Umbilical cord (tissue), 2 donors: ENCODE measurements at places on chromosomes 12 and 14.

DNA sequence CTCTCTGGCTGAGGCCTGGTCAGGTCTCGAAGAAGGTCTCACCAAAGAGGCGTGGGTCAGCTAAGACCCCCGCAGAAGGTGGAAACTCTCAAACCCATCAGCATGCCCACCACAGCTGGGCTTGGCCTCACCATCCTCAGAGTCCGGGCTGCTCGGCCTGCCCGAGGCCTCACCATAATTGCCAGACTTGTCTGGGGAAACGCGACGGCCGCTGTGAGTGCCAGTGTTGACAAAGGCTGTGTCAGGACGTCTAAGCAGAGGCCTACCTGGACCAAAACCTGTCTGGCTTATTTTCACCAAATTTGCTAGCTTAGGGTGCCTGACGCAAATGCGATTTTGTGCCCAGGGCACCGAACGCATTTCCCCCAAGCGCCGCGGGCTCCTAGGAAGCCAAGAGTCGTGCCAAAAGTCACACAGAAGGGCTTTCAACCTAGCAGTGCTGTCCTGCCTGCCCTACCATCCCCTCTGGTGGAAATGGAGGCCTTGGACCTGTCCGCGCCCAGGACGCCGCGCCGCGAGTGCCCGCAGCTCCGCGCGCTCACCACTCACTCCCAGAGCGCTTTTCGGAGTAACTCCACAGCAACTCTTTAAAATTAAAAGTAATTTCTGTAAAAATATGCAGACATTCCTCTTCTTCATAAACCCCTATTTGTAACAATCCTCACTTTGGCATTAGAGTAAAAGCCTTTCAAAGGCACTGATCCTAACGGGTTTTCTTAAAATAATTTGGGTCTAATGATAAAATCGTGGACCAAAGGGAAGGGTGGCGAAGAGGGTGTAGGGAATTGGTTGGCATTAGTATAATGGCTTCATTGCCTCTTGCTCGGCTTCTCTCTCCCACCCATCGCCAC, 1.2 kb upstream of the ALX1 start:
- DNase-seq: no peak

GRCh38 chr14:20501346-20501745, 4.0 kb upstream of the RNASE10 start:
- DNase-seq: no peak

DNA sequence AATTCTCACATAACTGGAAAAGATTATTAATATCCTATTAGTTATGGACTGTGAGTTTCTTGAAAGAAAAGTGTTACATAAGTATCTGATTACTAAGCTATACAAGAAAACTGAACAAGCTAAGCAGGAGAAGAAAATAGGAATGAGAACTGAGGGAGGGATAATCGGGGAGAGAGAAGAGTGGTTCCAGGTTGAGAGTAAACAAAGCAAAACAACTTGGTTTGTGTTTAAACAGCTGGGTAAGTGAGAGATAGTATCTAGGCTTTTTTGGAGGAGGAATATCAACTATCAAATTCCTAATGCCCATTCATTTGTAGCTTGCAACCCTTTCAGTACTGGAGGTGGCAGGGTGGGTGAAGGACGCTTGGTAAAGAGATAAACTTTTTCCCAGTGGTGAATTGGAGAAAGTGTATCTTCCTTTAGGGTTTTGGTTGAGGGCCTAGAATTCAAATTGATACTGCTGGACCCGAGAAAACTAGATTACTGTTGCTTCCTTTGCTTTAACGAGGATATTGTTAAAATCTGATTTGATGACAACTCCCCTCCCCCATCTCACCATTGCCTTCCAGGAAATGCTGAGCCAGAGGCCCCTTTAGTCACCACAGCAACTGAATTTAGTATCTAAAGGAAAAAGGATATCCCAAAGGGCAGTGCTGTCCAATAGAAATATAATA, 2.0 kb upstream of the SLC2A3 start:
- DNase-seq: peak; percentile 17

GRCh38 chr12:82948491-82948890, 261.8 kb downstream of the TMTC2 start:
- no peak for DNase-seq

GRCh38 chr14:22303589-22304195, 285.3 kb downstream of the DAD1 start:
- no peak for DNase-seq

- no peak for DNase-seq
Observed at GRCh38 chr12:111850526-111850925, 8.5 kb downstream of the MAPKAPK5 start.

- DNase-seq: no peak
Observed at GRCh38 chr12:69039911-69040310, 106.9 kb upstream of the CPM start.

- DNase-seq: peak; percentile 30
Observed at GRCh38 chr14:54893151-54893760, 9.4 kb downstream of the GCH1 start.

- no peak for DNase-seq
Observed at GRCh38 chr14:65104791-65105190, 2.5 kb upstream of the MAX start.

DNA sequence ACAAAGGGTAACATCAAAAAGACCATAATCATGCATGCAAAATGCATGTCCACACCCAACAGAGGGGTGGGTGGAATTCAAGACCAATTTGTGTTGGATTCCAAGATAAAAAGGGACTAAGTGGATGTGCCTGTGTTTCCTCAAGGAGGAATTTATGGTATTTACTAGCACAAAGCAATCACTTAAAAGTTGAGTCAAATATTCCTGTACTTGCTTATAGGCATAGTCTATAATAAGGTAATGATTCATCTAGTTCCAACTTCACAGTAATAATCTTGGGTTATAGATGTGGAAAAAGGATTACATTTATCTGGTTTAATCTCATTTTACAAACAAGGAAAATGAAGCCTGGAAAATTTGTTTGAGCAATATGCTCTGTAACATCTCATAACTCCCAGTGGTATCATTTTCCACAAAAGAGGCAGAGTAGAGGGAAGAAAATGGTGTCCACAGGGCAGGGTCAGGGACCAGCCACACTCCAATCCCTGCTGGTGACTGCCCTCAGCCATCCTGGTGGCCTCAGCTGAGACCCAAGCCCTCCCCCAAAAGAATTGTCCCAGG, 80.8 kb upstream of the REP15 start:
- DNase-seq: peak; percentile 91

- no peak for DNase-seq
Observed at GRCh38 chr12:87853448-87854003, 175.7 kb downstream of the C12orf50 start.

- no peak for DNase-seq
Observed at GRCh38 chr14:37181441-37181840, 9.0 kb upstream of the SLC25A21 start.

DNA sequence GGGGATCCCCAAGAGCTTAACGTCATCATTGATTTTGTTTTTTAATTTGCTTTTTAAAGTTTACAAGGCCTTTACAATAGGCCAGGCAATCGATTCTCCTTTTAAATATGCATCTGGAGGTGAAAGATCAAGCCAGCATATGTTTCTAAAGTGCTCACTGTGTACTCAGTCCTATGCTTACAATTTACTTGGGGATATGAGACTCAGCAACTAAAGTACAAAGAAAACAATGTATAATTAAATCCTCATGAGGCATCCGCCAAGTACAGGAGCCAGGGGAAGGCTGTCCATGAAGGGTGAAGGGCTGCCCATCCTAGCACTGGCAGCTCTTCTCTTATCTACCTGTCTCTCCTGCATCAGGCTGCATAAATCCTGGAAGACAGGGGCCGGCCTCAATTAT, 11.8 kb downstream of the CCDC92 start:
- DNase-seq: no peak

- peak; percentile 80 for DNase-seq
Observed at GRCh38 chr12:108597559-108598471, at the start of gene TMEM119. Gene TMEM119, minus strand, starts transcription at chr12:108598084. Its CDS starts 5,701 bp downstream, at chr12:108592383.

DNA sequence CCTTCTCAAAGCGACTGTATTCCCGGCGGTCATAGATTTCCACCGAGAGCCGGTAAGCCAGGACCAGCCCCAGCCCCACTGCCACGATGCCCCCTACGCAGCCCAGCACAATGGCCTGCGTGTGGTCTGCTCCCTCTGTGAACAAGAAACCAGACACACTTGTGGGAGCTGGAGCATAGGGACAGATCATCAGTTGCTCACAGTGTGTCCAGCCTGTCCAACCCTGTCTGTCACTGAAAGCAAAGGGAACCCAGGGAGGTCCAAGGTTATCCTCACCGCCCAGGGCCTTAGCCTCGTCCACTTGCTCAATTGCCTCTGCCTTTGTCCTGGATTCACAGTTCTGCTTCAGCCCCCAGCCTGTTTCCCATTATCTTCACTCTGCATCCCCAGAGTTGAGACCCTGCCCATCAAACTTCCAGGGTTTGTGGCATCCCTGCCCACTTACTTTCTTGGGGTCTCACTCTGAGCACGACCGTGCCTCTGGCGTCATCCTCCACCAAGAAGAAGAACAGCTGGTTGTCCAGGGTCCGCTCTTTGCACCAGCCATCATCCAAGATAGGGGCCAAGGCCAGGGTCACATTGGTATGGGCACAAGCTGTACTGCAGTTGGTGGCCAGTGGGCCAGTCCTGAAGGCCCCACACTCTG, 11.3 kb upstream of the CSAD start:
- no peak for DNase-seq

- DNase-seq: no peak
Observed at GRCh38 chr14:39212034-39212433, 21.7 kb upstream of the MIA2 start.

DNA sequence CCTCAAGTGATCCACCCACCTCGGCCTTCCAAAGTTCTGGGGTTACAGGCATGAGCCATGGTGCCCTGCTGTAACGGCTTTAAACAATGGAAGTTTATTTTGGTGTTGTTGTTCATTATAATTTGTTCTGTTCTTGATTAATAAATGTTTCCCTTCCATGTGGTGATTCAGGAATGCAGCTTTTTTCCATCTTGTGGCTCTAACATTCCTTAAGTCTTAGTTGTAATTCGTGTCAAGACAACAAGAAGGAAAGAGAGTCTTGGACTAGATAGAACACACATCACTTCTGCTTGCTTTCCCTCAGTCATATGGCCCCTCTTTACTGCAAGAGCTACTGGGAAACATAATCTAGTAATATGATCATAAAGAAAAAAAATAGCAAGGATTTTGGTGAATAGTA, 211.6 kb downstream of the SLC6A15 start:
- no peak for DNase-seq

DNA sequence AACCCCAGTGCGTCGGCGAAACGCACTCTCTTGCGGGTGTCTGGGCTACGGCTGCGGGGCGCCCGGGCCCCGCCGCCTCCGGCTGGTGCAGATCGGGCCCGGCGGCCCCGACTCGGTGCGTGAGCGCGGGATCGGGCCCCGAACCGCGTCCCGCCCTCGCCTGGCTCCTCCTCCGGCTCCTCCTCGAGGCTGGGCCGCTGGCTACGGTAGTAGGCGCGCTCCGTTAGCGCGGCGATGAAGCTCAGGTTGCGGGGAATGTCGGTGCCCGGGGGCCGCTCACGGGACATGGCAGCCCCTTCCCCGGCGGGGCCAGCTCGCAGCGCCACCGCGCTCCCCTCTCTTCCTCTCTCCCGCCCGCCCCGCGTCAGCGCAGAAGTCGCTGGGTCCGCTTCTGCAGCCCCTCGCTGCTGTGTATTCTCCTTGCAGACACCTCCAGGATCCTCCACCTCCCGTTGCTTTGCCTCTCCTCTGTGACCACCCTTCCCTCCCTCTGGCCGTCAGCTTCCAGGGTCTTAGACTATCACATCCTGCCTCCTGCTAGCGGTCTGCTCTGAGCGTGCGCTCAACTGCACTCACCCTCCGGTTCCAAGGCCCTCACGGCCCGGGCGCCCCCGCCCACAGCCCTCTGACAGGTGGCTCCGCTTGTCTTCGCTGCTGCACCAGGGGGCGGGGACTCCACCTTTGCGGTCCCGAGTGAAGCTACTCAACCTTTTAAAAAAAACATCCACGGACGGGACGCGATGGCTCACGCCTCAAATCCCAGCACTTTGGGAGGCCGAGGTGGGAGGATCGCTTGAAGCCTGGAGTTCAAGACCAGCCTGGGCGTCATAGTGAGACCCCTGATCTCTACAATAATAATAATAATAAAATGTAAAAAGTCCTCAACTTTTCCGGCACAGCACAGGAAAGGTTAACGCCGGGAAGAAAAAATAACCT, at the start of gene PPP1R3E:
Gene PPP1R3E, minus strand, starts transcription at position 570 of the 936 bp plus-strand sequence. Its CDS starts 283 bp downstream, at position 287.
- peak; percentile 72 for DNase-seq

- no peak for DNase-seq
Observed at GRCh38 chr14:65177551-65177950, 75.2 kb upstream of the MAX start.

DNA sequence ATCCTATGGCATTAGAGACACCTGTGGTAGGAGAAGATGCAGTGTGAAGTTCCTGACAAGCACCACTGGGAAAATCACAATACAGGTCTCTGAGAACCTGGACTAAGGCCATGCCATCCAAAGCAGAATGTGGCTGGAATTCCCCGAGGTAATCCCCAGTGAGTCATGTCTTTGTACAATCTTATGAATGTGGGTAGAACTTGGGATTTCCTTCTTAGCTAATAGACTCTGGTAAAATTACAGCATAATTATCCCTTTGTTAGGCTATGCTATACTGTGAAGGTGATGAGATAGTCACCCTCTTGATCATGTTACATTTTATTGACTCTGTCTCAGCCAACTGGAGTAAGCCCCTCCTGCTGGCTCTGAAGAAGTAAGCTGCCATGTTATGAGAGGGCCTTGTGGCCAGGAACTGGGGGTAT, 224.3 kb upstream of the DCN start:
- DNase-seq: no peak

DNA sequence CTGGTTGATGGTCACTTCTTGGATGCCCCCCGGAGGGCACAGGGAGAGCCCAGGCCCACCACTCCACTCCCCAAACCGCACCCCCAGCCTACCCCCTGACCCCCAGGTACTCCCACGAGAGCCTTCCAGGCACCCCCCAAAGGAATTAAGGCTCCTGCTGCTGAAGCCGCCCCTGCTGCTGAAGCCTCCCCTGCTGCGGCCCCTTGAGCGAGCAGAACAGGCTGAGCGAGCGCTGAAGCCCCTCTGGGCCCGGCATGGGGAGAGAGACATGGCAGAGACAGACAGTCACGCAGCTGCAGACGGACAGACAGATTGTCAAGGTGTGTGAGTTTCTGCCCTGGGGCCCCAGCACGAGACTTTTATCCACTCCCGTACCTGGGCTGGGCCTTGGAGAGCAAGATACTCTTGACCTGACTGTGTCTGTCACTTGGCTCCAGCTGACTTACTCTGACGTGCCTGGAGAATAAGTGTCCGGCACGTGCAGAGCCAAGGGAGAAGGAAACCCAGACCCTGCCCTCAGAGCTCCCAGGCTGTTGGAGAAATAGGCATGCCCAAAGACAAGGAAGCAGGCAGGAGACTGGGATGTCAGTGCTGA, at the start of gene KRT78:
Gene KRT78, minus strand, starts transcription at position 334 of the 595 bp plus-strand sequence. Its CDS starts 64 bp downstream, at position 270.
- peak; percentile 48 for DNase-seq

DNA sequence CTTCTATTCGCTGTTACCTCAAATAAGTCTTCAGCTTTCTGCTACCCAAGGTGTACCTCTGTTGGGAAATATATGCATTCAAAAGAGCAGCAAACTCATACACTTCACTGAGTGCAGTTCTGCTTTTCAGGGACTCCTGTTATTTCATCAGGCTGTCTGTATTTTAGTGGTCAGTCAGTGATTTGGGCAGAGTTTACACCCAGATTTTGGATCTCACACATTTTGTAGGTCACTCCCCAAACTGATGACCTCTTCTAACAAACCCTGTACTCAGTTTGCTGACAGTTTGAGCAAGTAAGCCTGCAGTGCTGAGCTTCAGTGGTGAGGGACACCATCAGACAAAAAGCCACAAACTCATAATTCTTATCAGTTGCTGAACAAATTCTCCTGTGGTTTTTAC, 8.2 kb upstream of the WASHC4 start:
- no peak for DNase-seq

GRCh38 chr12:116323406-116324386, 46.2 kb upstream of the MED13L start:
- no peak for DNase-seq
